ENCODE measurements at places on chromosomes 3 and 15.

DNA sequence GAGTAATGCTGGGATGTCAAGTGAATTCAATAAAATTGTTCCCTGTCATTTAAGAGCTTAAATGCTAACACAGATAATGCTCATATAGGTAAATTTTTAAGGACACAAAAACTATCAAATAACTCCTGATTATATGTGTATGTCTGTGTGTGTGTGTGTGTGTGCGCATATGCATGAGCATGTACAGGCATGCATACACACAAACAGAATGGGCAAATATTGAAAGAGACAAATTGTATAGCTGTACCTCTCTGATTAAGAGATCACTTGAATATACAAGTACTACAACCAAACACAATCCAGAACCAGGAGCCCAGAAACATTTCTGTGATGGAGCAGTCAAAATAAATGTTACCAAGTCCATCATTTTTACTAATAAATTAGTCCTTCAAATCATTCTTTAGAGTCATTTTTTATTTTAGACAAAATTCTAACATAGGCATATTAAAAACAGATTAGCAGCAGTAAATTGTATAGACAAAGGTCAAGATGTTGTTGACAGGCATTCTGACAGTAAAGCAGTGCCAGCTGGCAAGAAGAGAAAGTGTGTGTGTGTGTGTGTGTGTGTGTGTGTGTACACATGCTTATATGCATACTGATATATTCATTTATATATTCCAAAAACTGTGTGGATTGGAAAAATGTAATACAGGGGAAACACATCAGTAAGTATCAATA, 145.3 kb downstream of the CD47 start:
- DNase-seq, result no peak

- no peak for DNase-seq
Measured at GRCh38 chr15:70091726-70092463, 5.8 kb downstream of the TLE3 start.

DNA sequence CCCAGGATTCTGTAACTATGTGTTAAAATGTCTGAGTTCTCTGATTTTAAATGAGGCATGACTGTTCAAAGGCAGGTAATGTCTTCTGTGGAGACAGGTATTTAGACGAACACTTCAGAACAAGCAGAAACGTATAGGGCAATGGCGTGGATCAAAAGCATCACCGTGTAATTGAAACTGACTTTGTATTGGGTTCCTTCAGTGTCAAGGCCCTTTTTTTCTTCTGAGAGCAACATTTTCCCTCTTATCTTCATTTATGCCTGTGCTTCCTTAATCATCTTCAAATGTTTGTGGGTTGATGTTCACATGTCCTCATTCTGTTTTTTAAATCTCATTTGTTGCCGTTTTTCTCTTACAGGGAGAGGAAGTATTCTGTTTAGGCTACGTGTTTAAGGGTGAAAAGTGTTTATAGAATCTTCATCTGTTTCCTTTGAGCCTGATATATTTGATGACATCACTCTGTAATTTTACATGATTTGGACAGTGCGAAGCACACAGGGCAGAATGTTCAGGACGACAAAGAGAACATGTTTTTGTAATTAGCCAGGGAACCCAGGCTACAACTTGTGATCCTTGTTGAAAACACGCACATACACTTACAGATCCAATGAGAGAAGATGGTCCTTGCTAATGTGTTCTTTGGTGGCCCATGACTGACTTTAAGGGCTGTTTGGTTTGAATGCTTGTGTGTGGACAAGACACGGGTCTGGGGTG, 196.0 kb downstream of the LRTM1 start:
- DNase-seq, result no peak

DNA sequence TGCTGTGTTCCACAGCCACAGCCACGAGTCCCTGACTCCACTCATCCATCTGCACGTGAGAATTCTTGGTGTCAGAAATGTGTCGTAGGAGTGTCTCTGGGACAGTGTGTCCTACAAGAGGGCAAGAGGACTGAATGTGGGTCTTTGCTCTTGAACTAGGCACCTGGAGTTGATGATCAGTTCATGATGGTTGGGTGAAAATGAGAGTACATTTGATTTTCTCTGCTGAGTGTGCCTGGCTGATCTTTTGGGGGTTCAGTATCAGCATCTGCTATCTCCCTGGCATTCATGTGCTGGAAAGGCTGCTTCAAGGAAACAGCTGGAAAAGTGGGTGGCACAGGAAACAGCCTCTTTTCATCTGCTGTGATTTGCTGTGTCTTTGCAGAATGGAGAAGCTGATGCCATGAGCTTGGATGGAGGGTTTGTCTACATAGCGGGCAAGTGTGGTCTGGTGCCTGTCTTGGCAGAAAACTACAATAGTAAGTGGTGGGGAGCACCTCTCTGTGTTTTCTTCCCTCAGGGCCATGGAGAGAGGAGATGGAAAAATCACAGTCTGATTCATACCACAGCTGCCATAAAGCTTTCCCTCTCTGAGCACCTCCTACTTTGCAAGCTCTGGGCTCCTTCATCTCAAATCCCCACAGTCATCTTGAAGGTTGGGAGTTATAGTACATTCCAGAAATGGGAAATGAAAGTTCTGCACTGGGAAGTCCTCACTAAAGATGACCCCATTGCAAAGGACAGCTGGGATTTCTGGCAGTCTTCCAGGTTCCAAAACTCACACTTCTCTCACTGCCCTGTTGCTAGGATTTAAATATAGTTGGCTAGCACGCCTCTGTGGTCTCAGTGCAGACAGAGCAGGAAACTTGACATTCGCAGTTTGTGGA, 17.8 kb downstream of the TF start:
- no peak for DNase-seq

- no peak for DNase-seq
Measured at GRCh38 chr3:14837186-14837877, 18.6 kb downstream of the FGD5 start.

- no peak for DNase-seq
Measured at GRCh38 chr15:100349321-100349695, 7.5 kb upstream of the ADAMTS17 start.

DNA sequence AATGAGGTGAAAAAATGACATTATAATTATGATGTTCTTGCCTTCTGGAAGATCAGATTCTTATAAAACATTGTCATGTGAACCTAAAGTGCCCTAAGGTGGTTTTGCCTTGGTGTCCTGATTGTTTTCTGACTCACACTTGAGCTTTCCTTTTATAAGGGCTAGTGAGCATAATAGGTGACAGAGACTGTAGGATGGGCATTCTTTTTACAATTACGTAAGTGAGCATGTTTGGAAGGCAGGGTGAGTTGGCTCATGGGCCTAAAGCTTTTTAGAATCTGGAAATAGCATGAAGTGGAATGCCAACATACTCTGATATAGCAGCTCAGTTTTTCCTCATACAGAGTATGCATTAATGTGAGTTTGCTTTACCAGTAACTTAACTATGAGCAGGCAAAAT, 41.2 kb downstream of the CRYBG3 start:
- DNase-seq, result no peak

DNA sequence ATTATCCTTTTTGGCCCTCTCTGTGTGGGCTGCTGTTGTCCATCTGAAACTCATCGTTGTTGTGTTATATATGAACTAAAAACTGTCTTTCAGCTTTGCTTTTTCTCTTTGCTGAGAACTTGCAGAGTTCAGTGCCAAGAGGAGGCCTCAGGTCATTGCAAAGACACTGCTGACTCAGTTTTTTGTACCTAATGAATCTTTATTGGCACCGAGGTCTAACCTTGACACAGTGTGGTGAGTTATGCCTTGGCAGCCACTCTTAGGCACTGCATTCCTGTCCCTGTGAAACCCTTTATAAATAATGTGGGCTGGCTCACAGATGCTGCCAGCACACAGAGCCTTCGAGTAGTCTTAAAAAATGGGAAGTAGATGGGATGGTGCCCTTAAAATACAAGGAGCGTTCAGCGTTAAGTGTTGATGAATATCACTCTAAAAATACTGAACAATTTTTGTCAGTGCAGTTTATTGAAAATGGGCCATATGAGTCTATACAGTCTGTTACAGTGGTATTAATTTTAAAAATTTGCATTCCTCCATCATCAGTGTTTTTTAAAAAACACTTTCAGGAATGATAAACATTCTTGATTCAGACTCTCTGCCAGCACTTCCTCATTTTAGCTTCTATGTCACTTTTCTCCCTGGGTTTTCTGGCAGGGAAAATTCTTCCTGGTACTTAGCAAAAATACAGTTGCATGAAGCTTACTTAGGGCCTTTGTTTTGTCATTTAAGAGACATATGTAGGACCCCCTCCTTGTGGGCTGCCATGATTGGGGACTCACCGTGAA, 234.1 kb downstream of the CACNA2D3 start:
- no peak for DNase-seq

- DNase-seq, result no peak
Measured at GRCh38 chr15:40058476-40059140, 19.6 kb upstream of the SRP14 start.

GRCh38 chr3:146110161-146110560, 50.8 kb downstream of the PLOD2 start:
- DNase-seq, result no peak

- no peak for DNase-seq
Measured at GRCh38 chr3:53833053-53833645, 13.1 kb downstream of the CHDH start.

DNA sequence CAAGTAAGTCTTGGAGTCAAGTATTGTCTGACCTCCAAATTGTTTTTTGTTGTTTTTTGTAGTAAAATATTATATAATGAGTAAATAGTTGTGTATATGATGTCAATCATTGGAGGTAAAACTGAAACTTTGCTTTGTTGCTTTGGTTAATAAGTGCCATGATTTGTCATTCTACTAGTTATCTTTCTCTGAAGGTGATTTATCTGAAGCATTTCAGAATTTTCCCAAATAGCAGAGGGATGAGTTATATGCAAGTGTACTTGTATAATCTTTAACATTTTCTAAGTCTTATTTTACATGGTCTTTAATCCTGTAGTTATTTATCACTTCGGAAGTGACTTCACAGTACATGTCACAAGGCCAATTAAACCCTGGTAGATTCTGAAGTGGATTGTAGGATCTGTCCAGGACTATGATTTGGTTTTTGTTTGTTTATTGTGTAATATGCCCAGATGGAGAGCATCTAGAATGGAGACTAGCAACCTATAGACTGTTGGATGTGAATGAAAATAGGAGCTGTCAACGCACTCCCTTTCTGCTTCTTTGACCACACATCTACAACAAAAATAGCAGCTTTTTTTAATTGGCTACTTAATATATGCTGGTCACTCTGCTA, 93.1 kb upstream of the SAMMSON start:
- DNase-seq, result no peak

DNA sequence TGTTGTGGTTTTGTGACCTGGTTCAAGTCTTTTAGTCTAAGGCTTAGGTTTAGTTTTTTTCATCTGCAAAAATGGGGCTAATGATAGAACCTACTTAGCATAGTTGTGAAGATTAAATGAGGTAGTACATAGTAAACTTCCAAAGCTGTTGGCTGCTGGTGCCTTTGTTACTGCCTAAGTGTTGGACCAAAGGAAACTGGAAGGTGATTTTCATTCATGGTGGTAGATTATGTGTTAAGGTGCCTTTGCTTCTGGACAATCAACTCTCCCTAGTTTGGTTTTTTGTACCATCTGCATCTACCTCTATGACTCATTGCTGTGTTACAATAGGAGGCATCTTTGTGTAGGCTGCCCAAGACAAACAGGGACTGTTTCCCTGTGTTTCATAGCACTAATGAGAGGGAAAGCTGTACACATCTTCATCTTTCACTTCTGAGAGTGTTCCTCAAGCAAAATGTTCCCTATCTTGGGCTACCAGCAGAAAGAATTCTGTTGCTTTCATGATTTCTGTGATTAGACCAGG, 3.2 kb downstream of the MAP2K1 start:
- no peak for DNase-seq

DNA sequence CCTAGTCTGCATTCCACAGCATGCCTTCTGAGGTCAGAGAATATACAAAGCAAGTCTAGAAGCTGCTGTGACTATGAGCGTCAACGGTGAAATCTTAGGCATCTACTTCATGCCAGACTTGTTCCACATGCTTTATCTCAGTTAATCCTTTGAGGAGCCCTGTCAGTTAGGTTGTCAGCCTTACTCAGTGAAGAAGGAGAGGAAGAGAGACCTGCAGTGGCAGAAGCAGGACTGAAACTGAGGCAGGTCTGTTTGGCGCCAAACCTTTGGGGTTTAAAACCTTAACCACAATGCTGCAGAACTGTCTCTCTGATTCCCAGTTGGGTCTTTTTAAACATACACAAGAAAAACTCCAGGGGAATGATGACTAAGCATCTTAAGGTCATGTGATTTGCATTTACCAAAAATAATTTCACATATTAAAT, 139.0 kb upstream of the LIPC start:
- DNase-seq, result no peak

DNA sequence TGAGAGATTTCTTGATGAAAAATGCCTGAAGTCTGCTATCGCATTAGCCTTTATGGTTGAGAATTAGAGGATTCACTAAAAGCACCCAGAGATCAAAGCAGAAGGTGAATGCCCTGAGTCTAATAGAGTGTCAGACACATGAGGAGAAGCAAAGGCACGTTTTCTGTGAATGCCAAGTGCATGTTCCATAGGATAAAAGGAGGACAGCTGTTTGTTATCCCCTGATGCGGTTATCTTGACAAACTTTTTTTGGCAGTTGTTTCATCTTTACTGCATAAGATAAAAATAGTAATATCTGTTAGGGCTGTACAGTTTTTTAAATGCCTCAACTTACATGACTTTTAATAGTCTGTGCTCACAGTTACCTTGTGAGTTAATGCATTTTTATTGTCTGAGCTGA, 65.3 kb upstream of the CD96 start:
- no peak for DNase-seq

Data from anterior cingulate cortex (tissue), 58 donors.